H9 (cell line): ENCODE measurements at places on chromosomes 7 and 10. TPM values are rescaled to one million over a fixed set of nuclear protein-coding genes. Genes with fewer than 3 reads are reported as not detected.

GRCh38 chr10:33326933-33327332 lies 7.5 kb downstream of the NRP1 start:
- no peak overlapping the region for H3K4me3 ChIP-seq
- DNase-seq = no peak
- H3K27ac ChIP-seq = no peak overlapping the region
- H3K36me3 ChIP-seq = no peaks in the 10 kb centered on the region
- no peaks in the 10 kb centered on the region for H3K4me1 ChIP-seq
- H3K27me3 ChIP-seq = no peaks in the 10 kb centered on the region

- no peak overlapping the region for H3K4me3 ChIP-seq
- H3K4me1 ChIP-seq = no peaks in the 10 kb centered on the region
- no peaks in the 10 kb centered on the region for H3K36me3 ChIP-seq
Observed at GRCh38 chr10:82176587-82176986, 301.6 kb downstream of the NRG3 start.

- H3K36me3 ChIP-seq = no peaks in the 10 kb centered on the region
- H3K27me3 ChIP-seq = no peaks in the 10 kb centered on the region
- 0 out of 2 replicates have a peak, but pooled peaks cover 2% of the 10 kb centered on the region for H3K4me1 ChIP-seq
- H3K27ac ChIP-seq = no peak overlapping the region
- no peak overlapping the region for H3K4me3 ChIP-seq
Observed at GRCh38 chr10:1462032-1462431, 275.3 kb downstream of the ADARB2 start.

- peaks cover 16% of the 10 kb centered on the region for H3K36me3 ChIP-seq
- H3K4me1 ChIP-seq = no peaks in the 10 kb centered on the region
- H3K4me3 ChIP-seq = no peak overlapping the region
- H3K27me3 ChIP-seq = no peaks in the 10 kb centered on the region
- no peak overlapping the region for H3K27ac ChIP-seq
Observed at GRCh38 chr10:14860791-14861190, 17.9 kb upstream of the SUV39H2 start.

C10orf143 gene
- total RNA-seq = 0.79 and 0.94 TPM in 2 replicates
